ENCODE measurements at places on chromosomes 7 and 10.

DNA sequence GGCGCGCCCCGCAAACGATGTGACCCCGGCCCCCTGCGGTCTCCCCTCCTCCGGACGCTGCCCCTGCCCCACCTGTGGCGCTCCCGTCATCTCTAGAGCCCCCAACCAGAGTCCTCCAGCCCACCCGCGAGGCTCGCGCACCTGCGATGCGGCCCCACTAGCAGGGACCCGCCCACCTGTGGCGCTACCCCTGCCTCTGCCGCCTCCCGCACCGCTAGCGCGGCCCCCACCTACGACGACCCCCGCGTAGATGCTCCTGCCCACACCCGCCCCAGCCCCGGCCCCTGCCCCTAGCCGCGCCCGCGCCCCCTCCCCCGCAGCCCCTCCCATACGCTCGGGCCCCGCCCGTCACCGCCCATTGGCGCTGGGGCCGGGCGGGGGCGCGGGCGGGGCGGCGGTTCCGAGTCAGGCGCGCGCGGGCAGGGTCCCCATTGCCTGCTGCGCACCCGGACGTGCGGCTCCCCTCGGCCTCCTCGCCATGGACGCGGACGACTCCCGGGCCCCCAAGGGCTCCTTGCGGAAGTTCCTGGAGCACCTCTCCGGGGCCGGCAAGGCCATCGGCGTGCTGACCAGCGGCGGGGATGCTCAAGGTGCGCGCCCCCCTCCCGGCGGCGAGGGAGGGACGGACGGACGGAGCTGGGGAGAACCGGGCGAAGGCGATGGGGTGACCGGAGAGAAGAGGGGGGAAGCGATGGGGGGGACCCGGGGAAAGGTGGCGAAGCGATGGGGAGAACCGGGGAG lies at the start of gene PFKP:
Gene PFKP (plus strand): TSS at position 431 of the 741 bp plus-strand sequence. CDS start 48 bp downstream, at position 479.
- peak; percentile 44 for DNase-seq

DNA sequence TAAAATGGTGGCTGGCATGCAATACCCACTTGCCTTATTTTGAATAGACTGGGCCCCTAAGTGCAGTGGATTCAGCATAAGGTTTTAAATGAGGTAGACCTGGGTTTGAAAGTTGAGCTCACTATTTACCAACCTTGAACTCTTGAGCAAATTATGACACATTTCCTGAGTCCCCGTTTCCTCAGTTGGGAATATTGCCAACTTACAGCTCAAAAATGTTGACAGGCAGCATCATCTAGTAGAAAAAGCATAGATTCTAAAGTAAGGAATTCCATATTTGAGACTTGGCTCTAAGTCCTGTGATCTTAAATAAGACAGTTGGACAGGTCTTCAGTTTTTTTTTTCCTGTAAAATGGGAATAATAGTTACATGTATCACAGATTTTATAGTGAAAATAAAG lies 305.5 kb downstream of the ACTR3B start:
- DNase-seq = no peak

GRCh38 chr7:106345421-106346166 lies 60.8 kb upstream of the NAMPT start:
- no peak for DNase-seq

GRCh38 chr10:28331841-28332240 lies 29.0 kb upstream of the MPP7 start:
- DNase-seq = no peak

- DNase-seq = no peak
These were observed 604 bp upstream of the SHTN1 start for GRCh38 chr10:117005527-117006055.

DNA sequence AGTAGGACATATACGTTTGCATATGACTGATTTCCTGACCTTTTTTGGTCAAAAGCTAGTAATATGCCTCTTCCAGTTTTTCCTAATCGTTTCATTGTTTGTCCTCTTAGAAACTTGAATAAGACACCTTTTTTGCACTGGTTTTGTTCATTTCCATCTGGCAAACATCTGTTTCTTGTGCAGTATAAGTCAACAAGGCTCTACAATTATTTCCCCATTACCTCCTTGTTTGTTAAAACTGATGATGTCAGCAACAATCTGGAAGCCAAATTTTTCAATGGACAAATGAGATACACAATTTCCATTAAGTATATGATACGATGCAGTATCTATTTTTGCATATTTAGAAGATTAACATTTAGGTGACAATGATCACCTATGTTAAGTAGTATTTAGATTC lies 148.8 kb downstream of the NRBF2 start:
- DNase-seq = no peak

GRCh38 chr10:47388879-47389278 lies 4.8 kb upstream of the ZNF488 start:
- DNase-seq = no peak

DNA sequence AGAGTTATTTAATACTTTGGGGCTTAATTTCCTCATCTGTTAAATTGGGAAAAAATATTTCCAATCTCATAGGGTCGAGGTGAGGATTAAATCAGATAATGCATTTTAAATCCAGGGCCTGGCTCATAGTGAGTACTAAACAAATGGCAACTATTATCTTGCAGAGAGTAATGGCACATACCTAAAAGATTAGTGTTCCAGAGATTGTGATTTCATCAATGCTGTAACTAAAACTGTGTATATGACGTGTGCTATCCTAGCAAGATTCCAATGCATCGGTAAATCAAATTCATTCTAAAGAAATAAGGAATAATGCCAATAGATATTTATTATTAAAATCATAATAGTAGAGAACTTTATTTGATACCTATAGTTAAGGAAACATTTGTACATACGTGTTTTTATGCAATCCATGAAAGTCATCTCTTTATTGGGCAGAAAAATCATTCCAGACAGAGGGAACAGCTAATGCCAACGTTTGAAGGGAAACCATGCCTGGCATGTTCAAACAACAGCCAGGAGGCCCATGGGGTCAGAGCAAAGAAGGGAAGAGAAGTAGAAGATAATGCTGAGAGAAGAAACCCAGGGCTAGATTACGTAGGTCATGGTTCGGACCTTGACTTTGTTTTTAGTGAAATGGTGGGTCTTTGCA lies 174.8 kb upstream of the AGR3 start:
- no peak for DNase-seq

- no peak for DNase-seq
These were observed 39.4 kb downstream of the CCDC71L start for GRCh38 chr7:106621393-106622132.

GRCh38 chr10:52897162-52897561 lies 124.6 kb upstream of the MBL2 start:
- no peak for DNase-seq

DNA sequence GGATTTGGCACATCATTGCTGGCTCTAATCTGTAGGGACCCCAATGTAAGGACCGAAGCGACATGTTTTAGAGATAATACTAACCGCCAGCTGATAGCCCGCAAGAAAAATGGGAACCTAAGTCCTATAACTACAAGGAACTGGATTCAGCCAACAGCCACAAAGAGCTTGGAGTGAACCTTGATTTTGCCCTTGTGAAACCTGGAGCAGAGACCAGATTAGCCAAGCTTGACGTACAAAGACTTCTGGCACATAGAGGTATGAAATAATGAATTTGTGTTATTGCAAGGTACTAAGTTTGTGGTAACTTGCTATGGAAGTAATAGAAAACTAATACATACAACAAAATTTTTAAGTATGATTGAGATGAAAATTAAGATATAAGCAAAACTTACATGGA lies 246.9 kb downstream of the AGMO start:
- DNase-seq = no peak

DNA sequence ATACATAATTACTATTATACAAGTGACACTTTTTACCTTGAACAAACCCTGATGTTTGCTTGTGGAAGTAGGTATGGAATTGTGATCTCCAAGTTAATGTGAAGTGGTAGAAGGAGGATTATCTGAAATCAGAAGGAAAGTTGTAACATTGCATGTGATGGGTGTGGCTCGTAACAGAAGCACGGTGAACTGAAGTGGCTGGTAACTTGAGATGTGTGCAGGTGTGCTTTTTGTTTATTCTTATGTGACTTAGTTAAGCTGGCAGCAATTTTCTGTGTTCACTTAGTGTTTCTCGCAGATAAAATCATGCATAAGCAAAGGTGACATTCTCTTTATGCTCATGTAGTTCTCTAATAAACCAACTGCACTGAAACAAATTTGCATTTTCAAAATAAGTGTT lies 82.3 kb downstream of the ZEB1 start:
- no peak for DNase-seq

DNA sequence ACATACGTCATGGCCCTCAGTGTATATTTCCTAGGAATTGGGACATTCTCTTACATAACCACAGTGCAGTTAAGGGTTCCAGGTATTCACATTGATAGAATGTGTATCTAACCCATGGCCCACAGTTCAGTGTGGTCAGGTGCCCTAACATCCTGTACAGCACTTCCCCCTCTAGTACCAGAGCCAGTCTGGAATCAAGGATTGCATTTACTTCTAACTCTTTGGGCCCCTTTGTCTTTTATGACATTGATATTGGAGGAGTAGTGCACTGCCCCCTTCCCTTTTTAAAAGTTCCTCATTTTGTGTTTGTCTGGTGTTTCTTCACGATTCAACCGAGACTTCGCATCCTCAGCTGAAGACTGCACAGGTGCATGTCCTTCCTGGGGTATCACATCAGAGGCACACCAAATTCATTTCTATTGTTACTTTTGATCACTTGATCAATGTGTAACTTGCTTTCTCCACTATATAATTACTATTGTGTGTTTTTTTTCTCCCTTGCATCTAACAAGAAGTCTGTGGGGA lies 22.4 kb upstream of the NPFFR1 start:
- no peak for DNase-seq

DNA sequence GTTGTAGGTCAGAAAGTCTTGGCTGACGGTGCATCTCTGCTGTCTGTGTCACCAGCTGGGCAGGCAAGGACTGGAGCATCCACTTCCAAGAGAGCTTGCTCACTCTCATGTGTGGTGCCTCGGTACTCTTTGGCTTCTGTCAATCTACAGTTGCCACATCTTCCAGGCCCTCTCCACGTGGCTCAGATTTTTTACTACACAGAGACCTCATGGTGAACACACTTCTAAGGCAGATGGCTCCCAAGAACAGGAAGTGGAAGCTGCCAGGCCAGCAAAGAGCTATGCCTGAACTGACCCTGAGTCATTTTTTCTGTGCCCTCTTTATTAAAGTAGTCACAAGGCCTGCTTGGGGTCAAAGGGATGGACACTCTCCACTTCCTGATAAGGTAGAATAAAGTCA lies 351.5 kb upstream of the AUTS2 start:
- no peak for DNase-seq
